ENCODE measurements at places on chromosomes 2 and 18.

- no peak for DNase-seq
Measured at GRCh38 chr18:49697757-49698524, 115.4 kb downstream of the ACAA2 start.

DNA sequence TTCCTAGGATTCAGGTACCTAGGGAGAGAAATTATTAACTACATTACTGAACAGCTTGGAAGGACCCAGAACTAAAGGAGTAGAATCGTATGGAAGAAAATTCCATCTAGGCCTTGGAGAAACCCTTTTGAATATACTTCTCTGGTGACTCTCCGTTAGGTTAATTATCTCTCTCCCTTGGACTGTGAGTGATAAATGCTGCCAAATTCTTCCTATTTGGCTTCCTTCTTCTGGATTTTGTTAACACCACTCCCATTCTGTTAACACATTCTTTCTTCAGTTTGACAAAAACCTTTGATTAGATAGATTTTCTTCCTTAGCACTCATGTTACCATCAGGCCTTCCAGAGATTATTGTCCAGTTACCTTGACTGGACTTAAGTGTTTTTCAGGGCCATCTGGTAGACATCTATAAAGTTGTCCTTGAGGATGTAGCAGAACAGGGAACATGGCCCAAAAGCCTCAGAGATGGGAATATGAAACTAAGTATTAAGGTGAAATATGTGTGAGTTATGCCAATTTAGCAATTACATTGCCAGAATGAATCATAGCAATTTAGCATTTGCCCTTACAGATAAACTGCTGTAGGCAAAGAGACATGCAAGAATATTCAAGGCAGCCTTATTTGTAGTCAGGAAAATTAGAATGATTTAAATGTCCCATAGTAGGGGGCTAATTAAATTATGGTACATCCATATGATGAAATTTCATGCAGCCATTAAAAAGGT, 6.7 kb downstream of the CYP27A1 start:
- DNase-seq, result no peak

GRCh38 chr2:230929381-230930148, 4.5 kb upstream of the GPR55 start:
- DNase-seq, result no peak

- no peak for DNase-seq
Measured at GRCh38 chr2:96512341-96512740, 7.2 kb upstream of the NEURL3 start.

DNA sequence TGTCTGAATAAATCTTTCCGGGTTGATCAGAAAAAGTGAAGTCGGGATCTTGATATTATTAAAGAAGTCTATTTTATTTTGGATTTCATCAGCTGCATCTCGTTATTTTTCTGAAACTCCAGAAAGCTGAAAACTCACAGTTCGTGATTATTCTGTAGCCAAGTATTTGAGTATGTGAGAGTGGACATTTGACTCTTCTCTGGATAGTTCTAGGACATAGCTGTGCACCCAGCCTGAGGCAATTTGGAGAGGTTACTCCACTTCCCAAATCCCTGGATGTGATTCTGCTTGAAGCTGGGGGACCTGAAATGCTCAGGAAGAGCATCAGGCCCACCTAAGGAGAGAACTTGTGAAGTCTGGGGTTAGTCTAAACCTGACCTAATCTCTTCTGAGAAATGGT, 117.6 kb upstream of the PID1 start:
- no peak for DNase-seq

DNA sequence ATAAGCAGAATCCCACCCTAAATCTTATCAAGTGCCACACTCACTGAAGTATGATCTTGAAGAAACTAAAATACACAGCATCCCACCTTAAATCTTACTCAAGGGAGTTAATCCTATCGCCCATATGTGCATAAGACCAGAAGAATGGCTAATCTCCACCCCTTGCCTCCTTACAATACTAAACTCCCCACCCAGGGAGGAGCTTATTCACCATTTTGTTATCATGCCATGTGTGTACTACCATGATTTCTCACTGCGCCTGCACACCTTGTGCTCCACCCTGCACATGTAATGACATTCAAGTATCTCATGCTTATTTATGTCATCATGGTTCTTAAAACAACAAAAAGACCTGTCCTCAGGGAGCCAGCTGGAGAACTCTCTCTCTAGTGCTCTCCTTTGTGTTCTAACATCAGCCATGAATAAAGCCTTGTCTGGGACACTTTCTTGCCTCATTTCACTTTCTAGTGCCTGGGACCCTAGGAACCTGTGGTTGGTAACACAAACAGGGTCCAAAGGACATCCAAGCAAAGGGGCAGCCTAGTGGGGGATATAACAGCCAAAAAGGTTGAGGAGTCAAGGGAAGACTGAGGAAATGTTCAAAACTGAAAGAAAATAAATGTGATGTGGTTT, 87.4 kb downstream of the SLC66A3 start:
- no peak for DNase-seq

DNA sequence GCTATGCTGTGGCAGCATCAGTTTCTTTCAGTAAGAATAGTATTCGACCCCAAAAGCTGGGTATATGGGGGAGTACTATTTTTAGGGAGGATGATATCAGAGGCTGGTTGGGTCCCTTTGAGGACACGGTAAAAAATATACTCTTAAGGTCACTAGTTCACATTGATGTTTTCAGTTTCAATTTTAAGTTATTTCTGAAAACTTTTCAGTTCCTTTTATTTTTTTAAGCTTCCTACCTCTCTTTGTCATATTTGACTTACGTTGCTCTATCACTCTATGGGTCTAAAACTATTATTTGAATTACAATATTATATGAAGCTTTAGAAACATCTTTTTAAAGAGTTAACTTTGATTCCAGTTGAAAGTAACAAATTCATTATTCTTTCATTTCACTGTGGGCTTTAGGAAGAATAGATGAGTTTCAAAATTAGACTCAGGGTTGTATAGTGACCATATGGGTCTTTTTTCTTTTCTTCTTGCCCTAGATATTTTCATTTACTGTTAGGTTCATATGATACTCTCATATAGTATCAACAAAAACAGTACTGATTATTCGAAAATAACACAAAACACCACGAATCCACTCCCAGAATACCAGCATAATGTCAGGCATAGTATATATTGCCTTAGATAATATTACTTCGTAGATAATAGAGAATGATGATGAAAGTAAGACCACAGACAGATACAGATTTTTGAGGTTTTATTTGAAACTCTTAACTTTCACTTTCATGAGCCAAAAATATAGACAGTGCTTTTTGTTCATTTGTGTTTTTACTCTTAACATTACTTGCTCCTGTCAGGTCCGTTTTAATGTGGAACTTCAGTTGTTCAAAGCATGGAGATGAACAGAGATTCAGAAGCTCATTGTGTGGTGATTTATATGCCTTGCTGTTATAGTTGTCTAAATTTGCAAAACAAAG, 9.8 kb downstream of the RMDN2 start:
- no peak for DNase-seq

- DNase-seq, result no peak
Measured at GRCh38 chr2:24011250-24012104, 1.6 kb downstream of the MFSD2B start.

DNA sequence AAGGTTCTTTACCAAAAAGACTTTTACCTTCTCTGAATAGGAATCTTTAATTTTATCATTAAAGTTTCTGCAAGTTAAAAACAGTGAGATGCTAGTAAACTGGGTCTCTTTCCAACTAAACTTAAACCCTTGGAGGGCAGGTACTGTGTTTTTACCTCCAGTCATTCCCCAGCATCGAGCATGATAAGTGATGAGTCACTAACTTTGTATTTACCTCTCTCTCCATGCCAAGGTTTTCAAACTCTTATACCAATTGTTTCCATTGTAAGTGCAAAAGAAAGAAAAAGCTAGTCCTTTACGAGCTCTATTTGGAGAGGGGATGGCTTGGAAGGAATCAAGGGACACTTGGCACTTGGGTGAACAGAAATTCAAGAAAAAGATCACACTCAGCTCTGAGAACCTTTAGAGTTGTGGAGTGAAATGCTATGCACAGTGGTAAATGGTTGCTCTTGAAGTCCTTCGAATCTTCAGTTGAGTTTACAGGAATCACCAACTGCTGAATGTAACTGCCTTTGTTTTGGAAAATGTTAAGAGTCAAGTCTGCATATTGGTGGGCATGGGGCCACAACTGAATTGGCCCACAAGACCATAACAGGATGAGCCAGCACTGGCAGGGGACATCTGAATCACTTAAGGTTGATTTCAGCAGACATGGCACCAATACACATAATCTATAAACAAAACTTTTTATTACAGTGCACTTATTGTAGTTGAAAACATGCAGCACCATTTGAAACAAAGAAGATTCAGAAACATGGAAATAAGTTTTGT, 8.3 kb upstream of the RBM43 start:
- no peak for DNase-seq

DNA sequence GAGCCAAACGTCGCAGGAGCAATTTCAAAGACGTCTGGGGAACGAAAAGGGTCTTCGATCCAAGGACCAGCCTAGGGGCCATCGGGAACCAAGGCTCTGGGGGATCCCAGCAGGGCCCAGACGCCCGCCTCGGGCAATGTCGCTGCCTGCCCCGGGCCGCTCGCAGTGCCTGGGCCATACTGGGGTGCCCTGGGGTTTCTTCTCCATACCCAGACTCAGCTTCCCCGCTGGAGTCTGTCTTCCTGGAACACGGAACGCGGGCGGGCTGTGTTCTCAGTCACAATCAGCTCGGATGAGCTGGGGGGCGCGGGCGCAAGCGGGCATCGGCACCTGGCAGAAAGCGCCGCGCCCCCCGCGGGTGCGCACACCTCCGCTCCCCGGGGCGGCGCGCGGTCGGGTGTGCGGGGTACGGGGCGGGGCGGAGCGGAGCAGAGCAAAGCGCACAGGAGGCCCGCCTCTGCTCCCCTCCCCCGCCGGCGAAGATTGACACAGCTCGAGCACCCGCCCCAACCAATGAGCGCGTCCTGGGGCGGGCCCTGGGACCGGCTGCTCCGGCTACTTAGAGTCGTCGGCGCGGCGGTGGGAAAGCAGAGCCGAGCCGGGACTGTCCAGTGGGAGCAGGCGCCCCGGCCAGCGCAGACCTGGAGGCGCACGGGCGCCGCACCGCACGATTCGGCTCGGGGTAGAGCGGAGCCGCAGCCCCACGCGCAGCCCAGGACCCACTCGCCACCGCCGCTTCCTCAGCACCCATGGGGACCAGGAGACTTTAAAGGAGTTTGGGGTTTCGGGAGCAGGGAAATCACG, at the start of gene LRATD1:
TSS of gene LRATD1 (plus strand) at position 585 of the 804 bp plus-strand sequence. CDS start 1,263 bp downstream, outside the sequence.
- no peak for DNase-seq

DNA sequence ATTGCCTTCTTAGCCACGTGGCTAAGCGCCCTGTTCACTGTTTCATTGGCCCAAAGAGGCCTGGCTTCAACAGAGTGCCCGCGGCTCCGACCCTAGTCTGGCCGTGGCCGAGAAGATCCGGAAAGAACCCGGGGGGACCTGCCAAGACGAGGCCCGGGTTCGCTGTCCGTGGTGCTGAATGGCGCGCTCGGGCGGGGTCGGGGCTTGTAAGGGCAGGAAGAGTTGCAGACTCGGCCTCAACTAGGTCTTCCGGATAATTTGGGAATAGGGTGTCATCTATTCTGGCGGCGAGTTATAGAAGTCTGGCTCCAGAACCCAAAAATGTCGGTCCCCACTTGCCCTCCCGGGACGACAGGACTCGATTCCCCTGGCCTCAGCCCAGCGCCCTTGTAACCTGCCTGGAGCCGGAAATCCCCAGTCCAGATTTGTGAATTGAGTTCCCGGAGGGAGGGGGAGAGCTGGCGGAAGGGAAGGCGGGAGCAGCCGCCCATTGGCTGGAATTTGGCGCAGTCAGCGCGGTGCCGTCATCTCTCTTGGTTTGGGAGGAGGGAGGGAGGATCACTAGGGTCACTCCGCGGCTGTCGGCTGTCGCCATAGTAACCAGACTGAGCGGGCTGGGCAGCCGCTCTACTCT, 3.5 kb downstream of the CDK5R2 start:
- DNase-seq, result no peak

GRCh38 chr2:74415762-74416395, 5.5 kb downstream of the C2orf81 start:
- no peak for DNase-seq

- no peak for DNase-seq
Measured at GRCh38 chr18:24736662-24737330, 276.4 kb downstream of the HRH4 start.

DNA sequence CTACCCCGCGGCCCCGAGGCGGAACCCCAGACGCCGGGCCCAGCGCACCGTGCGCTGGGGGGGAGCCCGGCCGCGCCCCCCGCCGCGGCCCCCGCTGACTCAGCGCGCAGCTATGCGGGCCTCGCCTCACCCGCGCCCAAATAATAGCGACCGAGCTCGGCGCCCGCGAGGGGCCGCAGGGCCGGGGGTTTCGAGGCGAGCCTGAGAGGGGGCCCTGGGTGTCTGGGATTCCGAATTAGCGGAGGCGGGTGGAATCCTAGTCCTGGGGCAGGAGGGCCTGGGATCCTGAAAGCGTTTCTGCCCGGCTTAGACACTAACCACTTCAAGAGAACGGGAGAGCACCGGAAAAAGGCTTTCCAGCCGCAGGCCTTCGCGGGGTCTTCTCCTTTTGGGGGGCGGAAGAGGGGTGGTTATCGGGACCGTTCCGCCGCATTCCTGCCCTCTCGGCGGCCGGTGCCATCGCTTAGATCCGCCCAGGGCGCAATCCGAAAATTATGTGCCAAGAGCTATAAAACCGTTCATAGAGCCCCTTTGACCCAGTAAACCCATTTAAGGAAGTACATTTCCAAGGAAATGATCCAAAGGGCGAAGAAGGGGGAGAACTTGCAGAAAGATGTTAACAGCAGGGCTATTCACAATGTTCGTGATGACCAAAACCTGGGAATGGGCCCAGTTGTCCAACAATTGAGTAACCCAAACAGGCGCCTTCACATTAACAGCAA, 681 bp upstream of the ROCK2 start:
- DNase-seq, result no peak

DNA sequence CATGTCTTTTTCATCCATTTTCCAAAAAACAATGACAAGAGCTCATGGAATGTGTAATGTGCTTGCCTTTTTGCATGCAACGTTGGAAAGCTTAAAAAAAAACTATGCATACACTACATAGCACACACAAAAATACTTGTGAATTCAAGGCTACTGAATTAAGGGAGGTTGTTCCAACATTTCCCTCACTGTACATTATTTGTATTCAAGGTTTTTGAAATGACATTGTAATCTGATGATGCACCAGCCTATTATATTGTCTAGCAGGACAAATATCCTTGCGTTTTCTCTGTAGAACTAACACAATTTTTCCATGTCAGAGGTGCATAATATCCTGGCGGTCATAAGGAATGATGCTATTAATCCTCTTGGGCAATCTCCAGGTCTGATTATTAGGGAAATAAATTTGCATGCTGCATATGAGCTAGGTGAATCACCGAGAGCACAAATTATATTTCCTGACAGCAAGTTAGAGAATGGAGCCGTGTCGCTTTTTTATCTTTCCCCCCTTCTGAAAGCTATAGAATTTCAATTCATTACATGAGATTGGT, 836.9 kb upstream of the FANCL start:
- DNase-seq, result no peak

DNA sequence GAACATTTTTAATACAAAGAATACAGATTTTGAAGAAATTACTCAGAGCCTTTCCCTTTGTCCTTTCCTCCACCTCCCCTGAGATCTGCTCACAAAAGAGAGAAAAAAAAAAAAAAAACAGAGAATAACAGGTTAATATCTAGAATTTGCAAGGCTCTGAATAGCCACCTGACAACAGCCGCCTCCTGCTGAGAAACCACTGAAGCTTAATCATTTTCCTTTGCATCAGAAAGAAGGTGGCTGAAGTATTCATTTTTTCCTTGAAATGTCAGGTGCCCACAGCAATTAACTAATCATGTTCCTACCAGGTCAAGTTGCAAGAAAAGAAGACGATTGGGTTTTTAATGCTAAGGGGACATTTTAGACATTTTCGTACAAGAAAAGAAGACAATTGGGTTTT, 21.2 kb downstream of the CNTNAP5 start:
- no peak for DNase-seq

- DNase-seq, result no peak
Measured at GRCh38 chr2:40243581-40244187, 208.2 kb downstream of the SLC8A1 start.

All from KG1 (cell line).